Esophagus mucosa (tissue), 1 donor: ENCODE measurements at places on chromosomes 13 and 19. TPM values are rescaled to one million over a fixed set of nuclear protein-coding genes. Genes with fewer than 3 reads are reported as not detected.

Gene IL12RB1
- total RNA-seq: 0.36 TPM

Gene KLK4
- total RNA-seq: not detected

- peak; percentile 44 for ATAC-seq
These were observed 577.6 kb downstream of the EFNB2 start for GRCh38 chr13:105957769-105958438.

DNA sequence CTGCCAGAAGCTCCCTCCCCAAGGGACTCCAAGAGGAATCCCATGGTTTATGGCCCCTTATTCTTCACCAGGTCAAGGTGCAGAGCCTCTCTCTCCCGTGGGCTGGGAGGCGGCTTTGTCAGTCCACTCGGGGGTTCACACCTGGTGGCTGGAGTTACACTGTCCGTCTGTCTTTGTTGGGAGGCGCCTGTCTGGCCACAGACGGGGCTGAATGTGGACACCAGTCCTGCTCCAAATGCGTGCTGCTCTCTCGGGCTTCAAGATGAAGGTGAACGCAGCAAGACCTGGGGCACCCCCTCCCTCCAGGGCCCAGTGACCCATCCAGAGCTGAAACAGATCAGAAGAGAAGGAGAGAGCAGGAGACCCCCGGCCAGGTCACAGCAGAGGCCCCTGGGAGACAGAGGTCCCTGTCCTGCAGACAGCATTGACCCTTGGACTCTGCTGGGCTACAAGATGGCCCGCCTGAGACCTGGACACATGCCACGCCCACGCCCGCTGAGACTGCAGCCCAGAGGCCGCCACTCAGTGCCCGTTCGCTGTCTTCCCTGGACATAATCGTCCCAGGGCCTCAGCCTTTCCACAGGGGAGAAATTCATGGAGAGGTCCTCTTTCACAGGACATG, 29.9 kb upstream of the TUBGCP3 start:
- no peak for ATAC-seq

DNA sequence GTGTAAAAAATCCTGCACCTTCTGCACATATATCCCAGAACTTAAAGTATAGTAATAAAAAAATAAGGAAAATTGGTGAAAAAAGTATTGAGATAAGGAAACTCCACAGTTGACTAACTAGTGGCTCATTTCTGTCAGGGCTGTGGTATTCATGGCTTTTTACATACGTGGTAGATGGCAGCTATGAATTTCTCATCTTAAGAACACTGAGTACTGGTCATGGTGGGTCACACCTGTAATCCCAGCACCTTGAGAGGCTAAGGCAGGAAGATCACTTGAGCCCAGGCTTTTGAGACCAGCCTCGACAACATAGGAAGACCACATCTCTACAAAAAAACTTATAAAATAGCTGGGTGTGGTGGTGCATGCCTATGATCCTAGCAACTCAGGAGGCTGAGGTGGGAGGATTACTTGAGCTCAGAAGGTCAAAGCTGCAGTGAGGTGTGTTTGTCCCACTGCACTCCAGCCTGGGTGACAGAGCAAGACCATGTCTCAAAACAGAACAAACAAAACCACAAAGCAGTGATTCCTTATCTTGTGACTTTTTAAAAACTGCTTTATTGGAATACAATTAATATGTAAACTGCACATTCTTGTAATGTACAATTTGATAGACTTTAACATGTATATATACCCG, 16.8 kb downstream of the SLAIN1 start:
- no peak for ATAC-seq

DNA sequence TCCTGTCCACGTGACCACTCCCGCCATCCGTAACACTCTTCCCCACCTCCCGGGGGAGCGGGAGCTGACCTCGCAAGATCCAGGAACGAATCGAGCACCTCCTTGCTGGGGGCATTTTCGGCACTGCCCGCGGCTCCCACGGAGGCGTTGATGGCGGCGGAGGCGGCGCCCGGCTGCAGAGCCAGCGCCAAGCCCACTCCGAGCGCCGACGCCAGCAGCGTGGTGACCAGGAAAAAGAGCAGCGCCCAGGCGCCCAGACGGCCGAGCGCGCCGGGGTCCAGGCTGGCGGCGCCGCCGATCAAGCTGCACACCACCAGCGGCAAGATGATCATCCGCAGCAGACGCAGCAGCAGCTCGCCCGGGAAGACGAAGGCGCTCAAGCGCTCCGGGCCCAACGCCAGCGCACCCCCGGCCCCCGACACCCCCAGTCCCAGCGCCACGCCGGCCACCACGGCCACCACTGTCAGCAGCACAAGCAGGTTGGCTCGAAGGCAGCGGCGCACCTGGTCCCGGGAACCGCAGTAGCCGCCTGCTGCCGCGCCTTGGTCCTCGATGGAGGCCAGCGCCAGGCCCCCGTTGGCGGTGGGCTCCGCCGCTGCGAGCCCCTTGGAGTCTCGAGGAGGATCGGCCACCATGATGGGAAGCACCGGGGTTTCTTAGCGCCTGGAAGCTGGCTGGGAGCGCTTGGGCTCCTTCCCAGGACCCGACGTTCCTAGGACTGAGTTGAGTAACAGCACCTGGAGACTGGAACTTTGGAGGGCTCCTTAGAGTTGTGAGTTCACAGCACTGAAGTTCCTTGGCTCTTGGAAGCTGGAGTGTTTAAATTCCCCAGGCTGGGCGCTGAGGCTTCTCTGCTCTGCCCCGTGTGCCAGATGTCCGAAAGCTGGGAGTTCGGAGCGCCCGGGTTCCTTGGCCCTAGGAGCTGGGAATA, 798 bp downstream of the SLC1A5 start:
- peak; percentile 1 for ATAC-seq

Gene LPAR2
- 7.6 TPM for total RNA-seq

Gene DCT
- not detected for total RNA-seq

Gene IQCN
- total RNA-seq: 0.56 TPM
